ENCODE measurements at places on chromosomes 12 and 14.
A peak's percentile ranks its signal among the peaks of the same experiment; 100 is the strongest.

DNA sequence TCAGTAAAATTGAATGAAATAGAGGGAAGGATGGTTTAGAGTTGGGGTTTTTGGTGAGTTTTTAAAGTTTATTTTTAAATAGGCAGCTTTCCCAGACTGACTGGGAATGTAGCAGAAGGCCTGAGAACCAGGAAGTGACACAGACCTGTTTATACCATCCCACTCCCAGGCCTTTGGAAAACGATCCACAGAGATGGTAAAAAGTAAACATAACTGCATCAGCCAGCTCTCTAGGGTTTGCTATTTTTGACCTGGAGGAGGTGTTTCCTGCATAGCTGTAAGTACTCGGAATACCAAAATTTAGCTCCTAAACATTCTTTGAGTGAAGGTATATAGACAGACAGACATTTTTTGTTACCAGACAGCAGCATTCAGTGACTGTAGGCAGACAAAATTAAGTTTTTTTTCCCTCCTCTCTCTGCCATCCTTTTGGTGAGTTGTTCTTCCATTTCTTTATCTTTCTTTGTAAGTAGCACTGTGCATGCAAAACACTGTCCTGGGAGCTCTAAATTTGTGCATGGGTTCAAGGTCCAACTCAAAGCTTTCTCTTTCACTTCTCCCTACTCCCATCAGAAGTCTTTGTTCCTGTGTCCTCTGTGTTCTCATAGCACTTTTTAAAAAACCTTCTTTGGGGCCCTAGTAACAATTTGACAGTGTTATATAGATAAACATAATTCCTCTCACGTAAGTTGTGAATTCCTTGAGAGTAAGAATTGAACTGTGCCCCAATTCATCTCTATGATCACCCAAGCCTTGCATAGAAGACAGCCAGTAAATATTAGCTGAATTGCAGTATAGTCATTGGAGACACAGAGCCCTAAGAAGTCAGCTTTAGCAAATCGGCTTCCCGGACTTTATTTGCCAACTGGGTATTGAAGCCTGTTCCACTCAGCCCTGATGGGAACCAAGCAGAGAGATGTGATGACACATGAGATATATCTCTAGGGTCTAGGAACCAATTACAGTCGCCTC lies 37.4 kb downstream of the SUSD6 start:
- peak; percentile 38 for DNase-seq

GRCh38 chr12:93167331-93167730 lies 210.4 kb upstream of the NUDT4 start:
- DNase-seq = no peak

DNA sequence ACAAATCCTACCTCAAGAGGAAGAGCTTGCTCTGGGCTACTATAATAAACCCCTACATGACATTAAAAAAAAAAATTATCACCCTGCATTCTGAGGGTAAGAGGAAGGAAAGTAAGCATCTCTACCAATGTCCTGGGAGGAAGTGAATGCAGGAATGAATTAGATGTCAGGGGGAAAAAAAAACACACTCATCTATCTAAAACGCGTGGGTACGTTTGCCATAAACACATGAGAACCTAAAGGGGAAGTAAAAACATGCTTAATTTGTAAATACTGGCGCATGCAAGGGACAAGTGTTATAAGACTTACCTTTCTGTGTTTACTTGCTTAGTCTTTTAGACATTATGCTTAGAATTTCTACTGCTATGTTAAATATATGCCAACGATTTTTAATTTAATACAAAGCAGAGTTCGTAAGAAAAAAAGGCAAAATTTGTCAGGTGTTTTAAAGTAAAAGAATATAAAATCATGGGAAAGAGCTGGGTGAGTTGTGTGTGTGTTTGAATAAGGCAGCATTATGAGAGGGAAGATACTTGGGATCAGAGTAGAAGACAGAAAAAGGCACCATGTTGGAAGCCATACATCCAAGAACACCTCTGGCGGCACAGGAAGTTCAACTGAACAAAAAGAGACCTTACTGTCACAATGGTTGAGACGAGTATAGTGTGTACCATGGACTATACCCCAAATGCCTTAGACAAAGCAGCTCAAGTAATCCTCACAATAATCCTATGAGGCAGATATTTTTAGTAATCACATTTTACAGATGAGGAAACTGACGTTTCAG lies 1.5 kb downstream of the TMED8 start:
- DNase-seq = no peak

DNA sequence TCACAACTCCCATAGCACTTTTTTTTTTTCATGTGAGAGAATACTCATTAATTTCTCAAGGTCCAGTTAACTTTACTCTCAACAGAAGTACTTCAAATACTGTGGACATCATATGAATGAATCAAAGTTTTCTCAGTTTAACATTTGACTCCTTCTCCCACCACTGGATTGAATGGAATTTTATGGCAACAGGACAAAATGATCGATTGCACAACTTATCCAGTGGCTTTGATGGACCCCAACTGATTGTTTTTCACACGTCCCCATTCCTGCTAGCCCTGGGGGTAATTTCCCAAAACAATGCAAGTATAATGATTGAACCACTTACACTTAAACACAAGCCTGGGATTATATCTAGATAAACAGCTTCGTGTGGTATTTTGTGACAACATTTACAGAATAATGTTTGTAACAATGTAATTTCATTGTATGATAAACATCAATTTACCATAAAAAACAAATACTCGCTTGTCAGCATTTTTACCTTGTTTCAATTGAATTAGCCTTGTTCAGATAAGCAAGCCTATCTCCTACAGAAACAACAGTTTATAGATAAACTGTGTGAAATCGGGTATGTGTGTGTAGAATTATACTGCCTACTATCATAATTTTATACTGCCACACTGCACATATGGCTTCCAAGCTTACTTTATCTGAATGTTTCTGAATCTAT lies 60.9 kb downstream of the SOX5 start:
- DNase-seq = no peak

GRCh38 chr12:14768823-14769405 lies 34.4 kb downstream of the WBP11 start:
- peak; percentile 12 for DNase-seq

All from ACHN (cell line).